Mesenteric fat pad (tissue), 1 donor: ENCODE measurements at places on chromosomes 13 and 19. TPM values are rescaled to one million over a fixed set of nuclear protein-coding genes. Genes with fewer than 3 reads are reported as not detected.

- no peak for DNase-seq
Observed at GRCh38 chr19:55471266-55471665, 5.2 kb upstream of the ZNF628 start.

- no peak for DNase-seq
Observed at GRCh38 chr19:50512112-50512998, 1.4 kb downstream of the ASPDH start.

Gene CPT1C
- 7.2 TPM for total RNA-seq

- DNase-seq: no peak
Observed at GRCh38 chr19:2012941-2013682, 2.4 kb downstream of the BTBD2 start.

DNA sequence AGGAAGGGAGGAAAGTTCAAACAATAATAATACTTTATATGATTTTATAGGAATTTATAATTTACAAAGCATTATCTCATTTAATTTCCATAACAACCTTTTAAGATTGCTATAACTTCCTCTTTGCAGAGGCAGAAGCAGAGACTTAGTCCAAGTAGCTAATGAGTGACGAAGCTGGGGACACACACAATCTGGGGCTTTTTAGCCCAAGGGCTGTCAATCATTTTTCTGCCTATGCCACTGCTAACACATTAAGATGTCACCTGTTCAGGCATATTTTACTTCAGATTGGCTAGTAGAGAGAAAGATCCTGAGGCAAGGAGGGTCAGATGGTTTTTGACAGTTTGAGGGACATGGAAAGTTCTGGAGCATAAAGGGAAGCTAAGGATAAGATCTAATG, 12.6 kb downstream of the SCEL start:
- no peak for DNase-seq

DNA sequence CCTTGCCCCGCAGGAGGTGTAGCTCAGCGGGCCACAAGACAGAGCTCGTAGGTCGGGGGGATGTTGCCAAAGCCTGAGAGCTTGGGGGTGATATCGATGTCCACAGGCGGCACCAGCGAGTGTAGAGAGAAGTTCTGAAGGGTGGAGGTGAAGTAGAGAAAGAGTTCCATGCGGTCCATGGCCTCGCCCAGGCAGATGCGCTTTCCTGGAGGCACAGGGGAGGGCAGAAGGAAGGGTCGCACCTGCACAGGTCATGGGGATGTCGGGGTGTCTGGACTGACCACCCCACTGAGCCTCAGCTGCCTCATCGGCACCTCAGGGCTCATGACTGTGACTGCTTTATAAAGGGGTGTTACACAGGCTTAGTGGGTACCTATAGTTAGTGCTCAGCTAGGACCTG, 37.8 kb upstream of the CYP2A13 start:
- DNase-seq: no peak

- DNase-seq: no peak
Observed at GRCh38 chr19:45862271-45862563, 730 bp downstream of the SYMPK start.
